ENCODE measurements at places on chromosomes 5 and 9.
A peak's percentile ranks its signal among the peaks of the same experiment; 100 is the strongest.

DNA sequence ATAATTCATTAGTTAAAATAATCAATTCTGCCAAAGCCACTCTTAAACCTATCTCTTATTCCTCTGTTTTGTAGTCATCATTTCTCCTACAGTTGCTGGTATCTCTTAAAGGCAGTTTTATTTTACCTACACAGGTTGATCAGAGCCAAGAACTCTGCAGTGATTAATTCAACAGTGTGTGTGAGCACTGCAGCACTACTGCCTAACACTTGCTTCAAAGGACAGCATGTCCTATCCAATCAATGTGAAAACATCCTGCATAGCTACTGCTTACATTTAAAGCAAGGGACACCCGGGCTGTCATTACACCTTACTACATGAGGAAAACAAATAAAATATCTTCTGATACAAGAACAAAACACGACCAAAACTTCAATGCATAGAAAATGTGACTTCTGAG is 45.1 kb upstream of the HK3 start:
- no peak for DNase-seq

GRCh38 chr9:117707561-117707960 is 3.4 kb downstream of the TLR4 start:
- DNase-seq = no peak

GRCh38 chr9:72986522-72987116 is 33.8 kb upstream of the ALDH1A1 start:
- no peak for DNase-seq

DNA sequence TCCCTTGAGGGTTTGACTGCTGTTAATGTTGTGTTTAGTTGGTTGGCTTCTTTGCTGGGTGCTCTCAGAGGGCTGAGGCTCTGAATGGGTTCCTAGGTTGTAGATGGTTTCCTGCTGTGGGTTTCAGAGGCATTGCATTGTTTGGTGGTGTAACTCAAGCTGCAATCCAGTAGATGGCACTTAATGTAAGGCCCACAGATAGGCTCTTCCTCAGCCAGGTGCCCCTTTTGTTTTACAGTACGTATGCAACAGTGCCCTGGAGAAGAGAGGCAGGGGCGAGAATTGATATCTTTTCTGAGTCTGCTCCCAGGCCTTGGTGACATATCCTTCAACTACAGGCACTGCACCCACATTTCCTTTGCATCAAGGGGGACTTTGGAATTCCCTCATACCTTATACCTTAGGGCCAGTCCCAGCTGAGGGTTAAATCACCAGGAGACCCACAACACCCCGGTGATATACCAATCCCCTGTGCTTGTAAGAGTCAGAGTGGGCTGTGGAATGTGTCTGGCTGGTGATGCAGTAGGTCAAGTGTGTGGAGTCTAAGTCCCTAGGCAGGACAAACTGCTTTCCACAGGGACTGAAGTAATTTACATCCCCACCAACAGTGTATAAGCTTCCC is 7.0 kb upstream of the UGT3A2 start:
- DNase-seq = no peak

- DNase-seq = no peak
Measured at GRCh38 chr5:57470339-57470738, 12.3 kb downstream of the ACTBL2 start.

GRCh38 chr5:88143693-88144218 is 124.9 kb downstream of the TMEM161B start:
- no peak for DNase-seq

DNA sequence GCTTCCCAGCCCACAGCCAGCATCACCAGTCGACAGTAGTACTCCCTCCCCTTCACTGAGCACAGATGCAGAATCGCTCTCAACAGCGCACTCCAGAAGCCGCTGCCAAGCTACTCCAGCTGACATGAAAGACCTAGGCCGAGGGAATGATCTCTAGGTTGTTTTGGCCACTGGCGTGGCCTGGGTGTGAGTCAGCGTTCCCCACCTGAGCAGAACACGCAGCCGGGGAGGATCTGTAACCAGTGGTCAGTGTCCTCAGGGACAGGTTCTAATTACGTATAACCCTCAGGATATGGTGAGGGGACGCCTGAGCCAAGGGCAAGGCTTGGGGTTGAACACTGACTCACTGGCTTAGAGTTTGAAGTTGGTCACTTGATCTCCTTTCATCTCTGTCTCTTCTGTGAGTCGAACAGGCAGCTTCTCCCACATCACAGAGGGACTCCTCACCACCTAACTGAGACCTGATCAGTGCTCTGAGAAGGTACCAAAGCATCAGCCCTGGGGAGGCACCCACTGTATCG is 76.9 kb upstream of the IL17B start:
- no peak for DNase-seq

DNA sequence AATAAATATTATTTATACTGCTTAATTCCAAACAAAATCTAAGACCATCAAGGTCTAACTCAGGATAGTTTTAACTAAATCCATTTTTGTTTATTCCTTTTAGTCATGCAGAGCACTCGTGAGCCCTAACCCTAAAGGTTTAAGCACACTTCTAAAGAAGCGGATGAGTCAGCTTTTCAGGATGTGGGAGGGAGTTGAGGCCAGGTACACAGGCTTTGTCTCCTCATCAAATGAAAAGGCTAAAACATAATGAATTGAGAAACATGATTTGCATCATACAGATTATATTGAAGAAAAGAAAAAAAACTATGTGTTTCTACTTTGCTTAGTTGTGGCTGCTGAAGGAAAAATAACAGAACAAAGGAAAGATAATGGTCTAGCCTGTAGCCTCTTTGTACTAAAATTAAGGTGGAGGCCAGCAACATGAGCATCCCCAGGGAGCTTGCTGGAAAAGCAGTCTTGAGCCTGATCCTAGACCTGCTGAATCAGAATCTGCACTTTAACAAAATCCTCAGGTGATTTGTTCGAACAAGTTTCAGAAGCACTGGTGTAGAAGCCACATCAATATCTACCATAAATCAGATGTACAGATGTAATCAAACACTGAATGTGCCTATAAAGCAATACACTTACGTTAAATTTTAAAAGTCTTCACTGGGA is 21.1 kb upstream of the ISCA1 start:
- no peak for DNase-seq

DNA sequence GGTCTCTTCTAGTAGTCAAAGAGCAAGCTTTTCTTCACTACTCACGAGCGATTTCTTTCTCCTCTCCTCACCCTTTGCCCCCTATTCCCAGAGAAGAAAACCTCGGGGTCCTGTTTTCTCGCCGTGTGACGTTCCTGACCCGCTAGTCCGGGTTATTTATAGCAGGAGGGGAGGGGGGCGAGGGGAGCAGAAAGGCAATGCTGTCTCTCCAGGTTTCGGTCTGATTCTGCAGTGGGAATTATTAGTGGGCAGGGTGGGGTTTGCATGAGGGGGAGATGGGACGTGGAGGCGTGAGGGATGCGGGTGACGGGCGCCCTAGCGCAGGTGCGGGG is 847 bp upstream of the GABRB2 start:
- no peak for DNase-seq

GRCh38 chr5:9103290-9103689 is 442.6 kb downstream of the SEMA5A start:
- DNase-seq = no peak

DNA sequence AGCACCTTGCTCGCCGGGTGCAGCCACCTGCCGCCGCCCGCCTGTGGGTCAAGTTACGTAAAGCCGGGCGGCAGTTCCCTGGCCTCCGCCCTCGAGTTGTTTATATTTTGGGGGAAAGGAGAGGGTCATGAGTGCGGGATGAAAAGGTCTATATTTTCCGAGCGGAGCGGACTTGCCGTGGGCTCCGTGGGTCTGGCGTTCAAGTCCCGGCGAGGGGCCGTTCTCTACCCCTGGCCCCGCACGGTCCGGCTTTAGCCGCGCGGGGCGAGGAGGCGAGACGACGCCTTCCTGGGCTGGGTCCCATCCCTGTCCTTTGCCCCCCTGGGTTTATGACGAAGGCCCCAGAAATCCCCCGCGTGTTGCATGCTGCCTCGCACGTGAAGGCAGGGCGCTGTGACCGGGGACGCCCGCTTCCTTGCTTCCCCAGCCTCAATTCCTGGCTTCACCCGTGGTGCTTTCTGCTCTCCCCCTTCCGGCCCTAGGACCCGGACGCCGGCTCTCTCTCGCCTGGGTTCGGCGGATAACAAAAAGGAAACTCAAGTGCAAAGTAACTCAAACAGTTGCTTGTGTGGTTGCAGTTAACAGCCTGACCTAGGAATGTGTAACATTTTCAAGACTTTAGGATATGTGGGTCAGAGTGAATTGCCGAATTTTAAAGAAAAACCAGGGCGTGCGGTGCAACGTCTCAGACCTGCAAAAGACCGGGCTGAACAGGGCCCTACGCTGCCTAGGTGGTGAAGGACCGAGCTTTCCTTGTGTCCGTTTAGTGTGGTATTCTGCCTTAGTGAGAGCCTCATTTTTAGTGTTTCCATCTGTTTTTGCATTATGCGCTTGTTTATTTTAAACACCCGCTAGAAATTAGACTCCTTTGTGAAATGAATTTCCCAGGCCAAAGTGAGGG is 810 bp downstream of the VPS13A start:
- peak; percentile 14 for DNase-seq

GRCh38 chr5:98573834-98574320 is 199.6 kb upstream of the RGMB start:
- DNase-seq = no peak

- no peak for DNase-seq
Measured at GRCh38 chr5:107572715-107573368, 97.9 kb downstream of the EFNA5 start.

GRCh38 chr5:141632650-141633049 is 4.0 kb downstream of the HDAC3 start:
- no peak for DNase-seq

- no peak for DNase-seq
Measured at GRCh38 chr9:128324401-128324800, 1.8 kb downstream of the COQ4 start.

- DNase-seq = no peak
Measured at GRCh38 chr5:143262393-143263174, 140.9 kb downstream of the NR3C1 start.
